ENCODE measurements at places on chromosomes 3 and 15. TPM values are rescaled to one million over a fixed set of nuclear protein-coding genes. Genes with fewer than 3 reads are reported as not detected.

The PPP1R14D gene
- total RNA-seq: not detected

The MESP2 gene
- total RNA-seq: 0.49 TPM

The MOBP gene
- not detected for total RNA-seq

The ANXA2 gene
- total RNA-seq: 557 TPM

The ZBTB47 gene
- total RNA-seq: 25.9 TPM

The TTC14 gene
- 27.8 TPM for total RNA-seq

The TMEM41A gene
- 13.9 TPM for total RNA-seq

The UPK1B gene
- total RNA-seq: not detected

The TNFSF10 gene
- total RNA-seq: 11.3 TPM

The THRB gene
- total RNA-seq: 3.1 TPM

The ANKRD34C gene
- total RNA-seq: under 0.01 TPM
